Adrenal gland (tissue), 19 donors: ENCODE measurements at places on chromosomes 13 and 19.

DNA sequence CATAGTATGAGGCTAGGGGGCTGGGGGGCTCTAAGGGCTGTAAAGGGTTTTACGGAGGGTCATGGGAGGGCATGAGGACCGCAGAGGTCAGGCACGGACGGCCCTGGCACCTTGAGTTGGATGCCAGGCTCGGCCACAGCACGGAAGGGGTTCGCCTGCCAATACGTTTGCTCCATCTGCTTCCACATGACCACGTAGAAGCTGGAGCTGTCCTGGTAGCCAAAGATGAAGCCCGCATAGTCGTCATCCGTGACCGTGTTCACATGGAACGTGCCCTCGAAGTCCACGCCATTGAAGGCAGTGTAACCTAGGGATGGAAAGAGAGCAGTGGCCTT is 6.4 kb downstream of the COMP start:
- no peak for DNase-seq

GRCh38 chr19:30857388-30857787 is 485.2 kb downstream of the ZNF536 start:
- no peak for DNase-seq

- DNase-seq: no peak
These were observed 16.6 kb downstream of the CARD8 start for GRCh38 chr19:48239120-48239519.

GRCh38 chr13:94325650-94326049 is 153.8 kb downstream of the DCT start:
- peak; percentile 41 for DNase-seq

- no peak for DNase-seq
These were observed 3.4 kb upstream of the FUT5 start for GRCh38 chr19:5873617-5874199.

GRCh38 chr19:10553943-10554381 is 10.3 kb downstream of the ATG4D start:
- no peak for DNase-seq

- no peak for DNase-seq
These were observed 16.1 kb upstream of the RASA3 start for GRCh38 chr13:114148521-114148855.

DNA sequence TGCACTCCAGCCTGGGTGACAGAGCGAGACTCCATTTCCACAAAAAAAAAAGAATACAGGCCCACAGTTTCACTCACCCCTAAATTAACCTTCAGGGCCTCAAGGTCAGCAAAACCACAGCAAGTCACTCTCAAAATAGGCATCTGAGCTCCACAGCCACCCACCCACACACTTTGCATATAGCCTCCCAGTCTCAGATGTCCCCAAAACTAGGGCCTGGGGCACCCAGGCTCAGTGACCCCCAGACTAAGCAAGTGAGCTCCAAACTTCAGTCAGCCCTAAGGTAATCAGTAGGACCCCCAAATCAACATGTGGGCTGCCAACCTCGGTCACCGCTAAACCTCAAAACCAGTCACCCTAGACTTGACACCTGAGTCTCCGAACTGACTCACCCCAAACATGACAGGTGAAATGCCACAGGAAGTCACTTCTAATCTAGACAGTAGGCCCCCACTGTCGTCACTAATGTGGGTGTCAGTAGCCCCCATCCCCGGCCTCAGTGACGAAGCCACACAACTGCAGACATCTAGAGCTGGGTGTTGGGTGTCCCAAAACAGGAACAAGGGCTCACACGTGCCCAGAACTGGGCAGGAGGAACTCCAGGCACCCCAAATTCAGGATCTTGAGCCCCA is 13.9 kb downstream of the RABAC1 start:
- DNase-seq: no peak

DNA sequence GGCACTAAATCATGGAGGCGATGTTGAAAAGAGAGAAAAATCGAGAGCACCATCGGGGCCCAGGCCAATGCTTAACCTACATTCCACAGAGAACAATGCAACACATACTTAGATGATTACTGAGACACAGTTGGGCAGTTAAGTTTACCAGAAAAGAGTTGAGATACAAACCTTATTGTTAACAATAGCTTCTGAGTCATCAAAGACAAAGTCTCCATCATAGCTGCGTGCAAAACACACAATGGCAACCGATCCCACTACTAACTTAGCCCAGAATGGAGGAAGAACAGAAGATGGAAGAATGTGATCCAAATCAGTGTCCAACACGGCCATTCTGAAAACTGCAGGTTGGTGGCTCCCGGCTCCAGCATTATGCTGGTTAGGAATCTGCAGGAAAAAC is 6.2 kb downstream of the TMTC4 start:
- no peak for DNase-seq

DNA sequence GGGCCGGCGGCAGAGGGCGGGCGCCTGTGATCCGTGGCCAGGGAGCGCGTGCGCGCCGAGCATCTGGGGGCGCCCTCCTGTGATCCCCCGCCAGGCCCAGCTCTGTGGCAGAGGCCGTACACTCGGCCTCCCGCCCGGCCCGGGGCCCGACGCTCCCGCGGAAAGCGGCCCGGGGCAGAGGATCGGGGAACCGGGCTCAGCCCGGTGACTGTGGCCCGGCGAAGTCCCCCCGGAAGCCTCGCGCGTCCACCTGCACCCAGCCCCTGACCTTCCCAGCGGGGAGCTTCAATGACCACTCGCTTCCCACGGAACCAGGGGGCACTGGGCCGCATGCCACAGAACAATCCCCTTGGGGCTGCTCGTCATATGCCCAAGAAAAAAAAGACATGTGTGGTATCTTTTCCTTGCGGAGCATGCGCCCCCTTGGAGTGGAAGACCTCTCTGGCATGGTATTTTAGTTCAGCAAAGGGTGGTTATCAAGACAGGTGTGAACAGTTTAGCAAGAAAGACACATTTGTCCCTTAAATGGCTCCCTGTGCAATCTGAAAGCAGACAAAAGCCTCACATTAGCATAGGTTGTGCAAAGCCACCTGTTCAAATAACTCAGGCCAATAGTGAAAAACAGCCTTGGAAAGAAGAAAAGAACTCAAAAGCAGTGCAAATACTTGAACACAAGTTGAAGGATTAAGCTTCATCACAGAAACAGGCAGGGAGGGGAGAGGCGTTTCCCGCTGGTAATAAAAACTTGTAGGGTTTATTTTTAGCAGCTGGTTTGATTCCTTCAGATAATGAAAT is 290.9 kb upstream of the SOX21 start:
- DNase-seq: no peak

- DNase-seq: no peak
These were observed 19.7 kb upstream of the EHD2 start for GRCh38 chr19:47693489-47693888.

GRCh38 chr13:106527826-106528225 is 7.6 kb downstream of the EFNB2 start:
- no peak for DNase-seq

GRCh38 chr13:90640976-90641375 is 706.5 kb upstream of the MIR17HG start:
- DNase-seq: no peak

GRCh38 chr19:51789061-51789795 is 5.7 kb upstream of the FPR3 start:
- DNase-seq: no peak

DNA sequence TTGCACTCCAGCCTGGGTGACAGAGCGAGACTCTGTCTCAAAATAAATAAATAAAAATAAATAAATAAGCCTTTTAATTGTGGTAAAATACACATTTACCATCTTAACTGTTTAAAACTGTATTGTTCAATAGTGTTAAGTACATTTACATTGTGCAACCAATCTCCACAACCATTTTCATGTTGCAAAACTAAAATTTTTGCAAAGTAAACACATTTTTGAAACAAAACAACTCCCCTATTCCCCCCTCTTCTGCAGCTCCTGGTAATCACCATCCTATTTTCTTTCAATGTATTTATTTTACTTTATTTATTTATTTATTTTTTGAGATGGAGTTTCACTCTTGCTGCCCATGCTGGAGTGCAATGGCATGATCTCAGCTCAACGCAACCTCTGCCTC is 5.8 kb upstream of the B9D2 start:
- DNase-seq: no peak

GRCh38 chr19:18176367-18177310 is 3.0 kb downstream of the IFI30 start:
- DNase-seq: no peak

- no peak for DNase-seq
These were observed 7.3 kb downstream of the LYL1 start for GRCh38 chr19:13095393-13095784.

DNA sequence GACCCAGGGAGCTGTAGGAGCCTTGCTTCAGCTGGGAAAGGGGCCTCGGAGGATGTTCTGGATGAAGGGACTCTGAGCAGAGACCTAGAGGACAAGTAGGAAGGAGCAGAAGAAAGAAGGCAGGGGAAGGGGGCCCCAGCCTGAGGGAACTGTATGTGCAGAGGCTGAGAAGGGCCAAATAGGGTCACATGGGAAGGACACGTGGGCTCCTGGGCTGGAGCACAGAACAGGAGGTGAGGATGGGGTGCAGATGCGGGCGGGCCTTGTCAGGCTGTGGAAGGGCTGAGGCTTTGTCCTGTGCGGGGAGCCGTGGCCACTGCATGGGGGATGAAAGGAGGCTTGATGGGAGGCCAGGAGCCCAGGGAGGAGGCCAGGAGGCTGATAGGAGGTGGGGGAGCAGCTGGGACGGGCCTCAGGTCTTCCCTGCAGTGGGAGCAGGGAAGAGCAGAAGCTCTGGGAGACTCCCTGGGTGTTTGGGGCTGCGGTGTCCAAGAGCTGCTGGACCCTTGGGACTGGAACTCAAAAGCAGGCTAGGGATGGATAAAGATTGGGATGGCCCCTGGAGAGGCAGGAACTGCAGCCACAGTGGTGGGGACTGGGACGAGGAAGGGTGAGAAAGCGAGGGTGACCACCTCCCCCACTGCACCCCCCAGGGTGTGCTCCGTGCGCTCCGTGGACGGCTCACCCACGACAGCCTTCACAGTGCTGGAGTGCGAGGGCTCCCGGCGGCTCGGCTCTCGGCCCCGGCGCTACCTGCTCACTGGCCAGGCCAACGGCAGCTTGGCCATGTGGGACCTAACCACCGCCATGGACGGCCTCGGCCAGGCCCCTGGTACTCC is 11.4 kb upstream of the LTBP4 start:
- no peak for DNase-seq

DNA sequence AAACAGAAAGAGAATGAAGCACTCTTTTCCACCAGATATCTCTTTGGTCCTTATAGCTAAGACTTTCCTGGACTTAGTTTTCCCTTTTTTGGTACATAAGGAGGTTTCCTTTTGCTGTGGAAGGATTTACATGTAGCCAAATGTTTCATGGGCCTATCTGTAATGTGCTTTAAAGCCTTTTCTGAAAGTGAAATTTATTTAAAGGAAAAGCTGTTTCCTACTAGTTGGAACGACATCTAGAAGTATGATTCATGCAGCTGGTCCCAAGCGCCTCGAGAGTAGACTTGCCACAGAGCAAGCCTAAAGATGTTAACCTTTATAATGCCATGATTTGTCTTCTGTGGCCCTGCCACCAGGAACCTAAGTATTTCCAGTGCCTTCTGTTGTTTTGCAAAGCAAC is 390.3 kb downstream of the DLEU7 start:
- no peak for DNase-seq

DNA sequence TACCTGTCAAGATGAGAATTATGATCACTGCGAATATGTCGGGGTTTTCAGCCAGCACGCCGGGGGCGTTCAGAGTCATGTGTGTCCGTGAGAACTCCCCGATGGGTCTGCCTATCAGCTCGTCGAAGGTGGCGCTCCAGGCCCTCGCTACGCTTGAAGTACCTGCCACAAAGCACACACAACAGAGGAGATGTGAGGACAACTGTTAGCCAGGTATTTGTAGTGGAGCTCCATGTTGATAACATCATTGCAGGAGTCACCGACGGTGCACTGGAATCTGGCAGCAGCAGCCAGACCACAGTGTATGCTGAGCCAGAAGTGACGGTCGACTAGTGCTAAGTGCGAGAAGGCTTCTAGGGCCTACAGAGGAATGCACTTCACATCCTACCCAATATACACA is 62.7 kb downstream of the SLC7A1 start:
- DNase-seq: no peak

GRCh38 chr19:14394167-14394566 is 12.9 kb downstream of the ADGRE5 start:
- no peak for DNase-seq

DNA sequence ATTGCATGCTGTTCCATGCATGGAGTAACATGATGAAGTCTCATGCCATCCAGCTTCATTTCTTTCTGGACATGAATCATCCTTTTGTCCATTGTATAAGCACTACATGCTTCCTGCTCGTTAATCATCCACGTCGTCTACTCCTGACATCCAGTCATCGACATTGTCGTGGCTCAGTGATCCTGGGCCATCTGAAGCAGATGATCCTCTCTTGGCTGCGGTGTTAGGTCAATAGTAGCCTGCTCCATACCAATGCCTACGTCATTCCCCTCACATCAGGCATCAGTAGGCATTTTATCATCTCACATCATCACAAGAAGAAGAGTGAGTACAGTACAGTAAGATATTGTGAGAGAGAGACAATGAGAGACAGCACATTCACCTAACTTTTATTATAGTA is 7.9 kb upstream of the MYO16 start:
- DNase-seq: no peak

GRCh38 chr19:2083174-2083854 is 12.8 kb downstream of the MOB3A start:
- DNase-seq: no peak

DNA sequence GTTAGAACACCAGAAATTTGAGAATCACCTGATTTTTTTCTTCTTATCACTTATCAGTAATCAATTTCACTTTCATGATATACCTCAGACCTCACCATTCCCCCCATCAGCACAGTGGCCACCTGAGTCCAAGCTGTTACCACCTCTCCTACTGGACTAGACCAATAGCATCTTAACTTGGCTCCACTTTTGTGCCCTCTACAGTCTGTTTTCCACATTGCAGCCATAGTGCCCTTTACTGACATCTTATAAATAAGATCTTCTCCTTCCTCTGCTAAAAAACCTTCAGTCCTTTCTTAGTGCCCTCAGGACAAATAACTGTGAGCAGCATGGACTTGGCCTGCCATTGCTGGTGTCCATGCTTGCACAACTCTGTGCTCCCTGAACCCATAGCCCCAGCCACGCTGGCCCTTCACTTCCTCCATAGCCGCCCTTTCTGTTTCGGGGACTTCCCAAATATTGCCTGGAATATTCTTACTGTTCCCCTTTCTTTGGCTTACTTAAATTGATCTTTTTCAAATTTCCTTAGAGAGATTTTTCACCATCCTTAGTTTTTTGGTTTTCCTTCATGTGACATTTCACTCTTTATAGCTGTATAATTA is 380.8 kb downstream of the LMO7 start:
- DNase-seq: no peak

DNA sequence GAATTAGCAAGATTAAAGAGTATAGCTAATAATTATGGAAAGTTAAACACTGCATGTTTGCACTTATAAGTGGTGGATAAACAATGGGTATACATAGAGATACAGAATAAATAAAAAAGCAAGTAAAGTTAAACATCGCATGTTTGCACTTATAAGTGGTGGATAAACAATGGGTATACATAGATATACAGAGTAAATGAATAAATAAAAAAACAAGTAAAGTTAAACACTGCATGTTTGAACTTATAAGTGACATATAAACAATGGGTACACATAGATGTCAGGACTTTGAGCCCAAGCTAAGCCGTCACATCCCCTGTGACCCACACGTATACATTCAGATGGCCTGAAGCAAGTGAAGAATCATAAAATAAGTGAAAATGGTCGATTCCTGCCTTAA is 1533.3 kb upstream of the SPRY2 start:
- DNase-seq: no peak
